ENCODE measurements at places on chromosomes 3 and 15.
A peak's percentile ranks its signal among the peaks of the same experiment; 100 is the strongest.

DNA sequence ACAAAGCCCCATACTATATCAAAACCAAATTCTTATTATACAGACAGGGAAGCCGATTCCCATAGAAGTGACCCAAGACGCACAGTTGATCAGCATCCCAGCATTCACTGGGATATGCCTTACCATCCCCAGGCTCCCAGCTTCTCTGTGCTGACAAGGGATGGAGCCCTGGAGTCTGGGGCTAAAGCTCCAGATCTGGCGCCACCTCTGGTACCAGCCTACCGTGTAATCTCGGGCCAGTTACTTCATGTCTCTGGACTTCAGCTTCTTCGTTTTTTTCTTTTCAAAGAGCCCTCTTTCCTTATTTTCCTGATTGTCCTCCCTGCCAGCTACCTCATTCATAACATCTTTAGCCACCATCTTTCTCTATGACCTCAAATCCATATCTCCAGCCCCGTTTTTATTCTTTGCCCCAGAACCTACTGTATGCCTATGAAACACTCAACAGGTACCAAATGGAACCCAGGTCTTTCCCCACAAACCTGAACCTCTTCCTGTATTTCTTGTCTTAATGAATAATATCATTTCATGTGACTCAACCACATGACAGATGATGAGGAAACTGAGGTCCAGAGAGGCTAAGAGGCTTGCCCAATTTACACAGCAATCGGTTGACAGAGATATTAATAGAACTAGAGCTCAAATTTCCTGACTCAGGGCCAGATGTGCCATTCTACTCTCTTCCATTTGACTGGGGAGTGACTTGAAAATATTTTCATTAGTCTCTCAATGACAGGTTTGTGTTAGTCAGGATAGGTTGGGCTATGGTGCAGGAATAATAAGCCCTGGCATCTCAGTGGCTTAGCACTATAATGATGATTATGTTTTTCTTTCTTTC, 85.4 kb upstream of the TLE3 start:
- no peak for DNase-seq

DNA sequence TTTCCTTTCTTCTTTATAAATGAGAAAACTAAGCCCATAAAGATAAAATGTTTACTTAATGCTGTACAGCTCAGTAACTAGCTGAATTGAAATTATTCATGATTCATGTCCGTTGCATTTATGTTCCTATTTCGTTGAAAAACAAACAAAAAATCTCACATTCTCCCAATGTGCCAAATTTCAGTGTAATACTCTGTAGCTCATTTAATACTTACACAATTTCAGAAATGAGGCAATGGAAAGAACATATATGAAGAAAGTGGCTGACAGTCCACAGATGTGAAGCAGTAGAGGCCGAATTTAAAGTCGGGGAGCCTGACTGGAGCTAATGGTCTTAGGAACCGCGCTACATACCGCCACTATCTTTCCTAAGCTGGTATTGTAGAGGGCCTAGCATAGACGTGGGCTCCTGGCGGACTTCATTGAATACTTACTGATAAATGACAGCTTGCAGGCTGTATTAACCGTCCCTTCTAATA, 651 bp downstream of the PLSCR2 start:
- DNase-seq: no peak

GRCh38 chr3:72320955-72321303, 527.3 kb downstream of the SHQ1 start:
- no peak for DNase-seq

DNA sequence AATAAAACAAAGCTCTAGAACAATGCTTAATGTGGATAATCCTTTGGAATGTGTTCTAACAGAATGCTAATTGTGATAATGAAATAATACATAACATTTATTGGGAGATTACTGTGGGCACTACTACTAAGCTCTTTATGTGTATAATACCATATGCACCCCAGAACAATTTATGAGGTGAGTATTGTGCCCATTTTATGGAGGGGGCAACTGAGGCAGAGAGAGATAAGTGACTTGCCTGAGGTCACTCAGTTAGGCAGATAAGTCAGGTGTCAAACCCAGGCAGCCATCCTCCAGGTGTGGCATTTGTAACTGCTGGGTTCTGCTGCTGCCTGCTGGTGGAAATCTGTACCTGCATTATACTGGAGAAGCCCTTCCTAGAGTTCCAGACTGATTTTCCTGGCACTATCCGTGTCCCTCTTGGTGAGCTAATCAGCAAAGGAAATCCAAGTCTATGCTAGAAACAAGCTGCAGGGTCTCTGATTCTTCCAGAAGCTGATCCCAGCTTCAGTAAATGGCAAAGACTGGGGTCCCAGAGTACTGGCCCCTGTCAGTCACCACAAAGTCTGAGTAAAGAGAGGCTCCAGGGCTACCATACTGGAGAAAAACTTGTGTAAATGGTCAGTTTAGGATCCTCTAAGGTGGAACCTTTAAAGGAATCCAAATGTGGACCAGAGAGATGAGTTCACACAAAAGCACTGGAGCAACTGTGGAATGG, 22.6 kb upstream of the RBP1 start:
- DNase-seq: peak; percentile 66

GRCh38 chr15:100932676-100933348, 13.7 kb downstream of the LRRK1 start:
- DNase-seq: no peak

DNA sequence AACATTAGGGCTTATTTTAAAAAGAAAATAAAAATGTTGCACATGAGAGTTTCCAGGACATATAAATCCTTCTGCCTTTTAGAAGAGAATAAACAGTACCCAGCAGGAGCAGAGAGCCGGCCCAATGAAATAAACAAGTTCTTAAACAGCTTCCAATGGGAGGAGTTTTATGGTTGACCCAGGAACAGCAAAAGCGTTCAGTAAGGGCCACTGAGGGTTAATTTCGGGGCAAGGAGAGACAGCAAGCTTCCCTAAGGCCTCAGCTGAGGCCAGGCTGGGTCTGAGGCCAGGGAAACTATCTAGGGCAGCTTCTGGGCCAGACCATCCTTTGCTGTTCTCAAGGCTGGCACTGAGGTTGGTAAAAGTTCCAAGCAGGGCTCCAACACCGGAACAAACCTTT, 3.4 kb downstream of the PDZRN3 start:
- DNase-seq: no peak

DNA sequence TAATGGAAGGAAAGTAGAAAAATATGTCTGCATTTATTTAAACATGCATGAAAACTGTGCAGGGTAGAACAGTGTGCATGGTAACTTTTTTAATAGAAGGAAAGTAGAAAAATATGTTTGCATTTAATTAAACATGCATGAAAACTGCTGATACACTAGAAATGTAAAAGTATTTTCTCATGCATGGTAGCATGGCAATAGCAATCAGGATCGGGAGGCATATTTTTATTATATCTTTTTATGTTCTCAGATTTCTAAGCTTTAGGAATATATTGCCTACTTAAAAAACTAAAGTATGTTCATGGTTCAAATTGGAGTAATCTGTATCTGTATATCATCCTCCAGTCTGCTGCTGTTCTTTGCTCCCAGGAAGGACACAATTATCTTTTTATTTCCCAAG, 1468.9 kb upstream of the GBE1 start:
- no peak for DNase-seq

DNA sequence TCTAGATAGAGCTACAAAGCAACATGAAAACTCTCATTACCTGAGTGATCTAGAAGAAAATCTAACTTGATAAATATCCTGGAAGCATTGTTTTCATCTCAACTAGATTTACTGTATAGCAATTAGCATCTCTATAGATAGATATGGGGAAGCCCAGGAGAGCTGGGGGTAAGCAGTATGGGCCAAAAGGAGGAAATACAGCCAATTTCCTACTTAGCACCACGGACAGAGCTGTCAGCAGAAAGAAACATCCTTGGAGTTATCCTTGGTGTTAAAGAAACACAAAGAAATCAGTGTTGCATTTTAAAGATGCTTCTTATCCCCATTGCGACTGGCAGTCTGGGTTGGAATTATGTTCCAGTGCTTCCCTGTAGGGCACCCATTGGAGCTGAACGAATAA, 126.2 kb downstream of the TIGIT start:
- DNase-seq: no peak

DNA sequence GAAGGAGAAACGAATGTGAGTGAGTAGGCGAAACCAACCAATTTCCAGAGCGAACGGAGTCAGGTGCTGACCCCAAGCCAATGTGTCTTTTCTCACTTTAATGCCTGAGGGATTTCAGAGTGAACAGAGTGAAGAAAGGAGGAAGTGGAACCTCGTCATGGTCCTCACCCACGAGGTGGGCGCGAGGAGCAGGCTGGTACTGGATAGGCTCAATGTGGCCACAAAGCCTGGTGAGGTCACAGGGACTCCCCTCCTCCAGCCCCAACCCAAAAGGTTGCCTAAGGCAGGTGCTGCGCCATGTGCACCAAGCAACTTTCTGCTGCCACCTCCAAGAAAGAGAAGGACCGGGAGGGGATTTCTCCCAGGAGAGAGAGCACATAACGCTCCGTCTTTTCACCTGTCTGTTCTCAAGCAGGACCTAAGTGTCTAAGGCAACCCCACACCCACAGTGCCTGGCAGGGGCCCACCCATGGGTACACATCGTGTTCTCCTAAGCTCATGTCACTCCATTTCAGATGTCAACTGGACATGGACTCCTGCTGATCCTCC, 3.8 kb downstream of the NRROS start:
- DNase-seq: no peak

GRCh38 chr3:15978801-15979200, 181.0 kb upstream of the ANKRD28 start:
- DNase-seq: no peak

DNA sequence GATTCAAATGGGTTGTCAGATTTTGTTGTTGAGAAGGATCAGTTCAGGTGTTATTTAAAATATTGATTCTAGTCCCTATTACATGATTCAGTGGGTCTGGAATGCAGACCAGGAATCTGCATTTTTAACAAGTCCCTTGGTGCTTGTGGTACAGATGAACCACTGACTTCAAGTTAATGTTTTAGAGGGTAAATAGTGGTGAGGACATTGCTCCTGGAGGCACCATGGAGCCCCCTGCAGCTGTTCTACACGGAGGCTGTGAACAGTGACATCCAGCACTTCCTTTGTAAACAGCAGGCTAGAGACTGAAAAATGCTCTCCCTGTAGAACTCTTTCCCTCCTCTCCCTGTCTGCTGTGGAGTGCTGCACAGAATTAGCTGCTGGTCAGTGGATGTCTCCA, 4.8 kb upstream of the FSIP1 start:
- DNase-seq: no peak

- DNase-seq: no peak
Observed at GRCh38 chr3:127652246-127652995, 20.3 kb upstream of the ABTB1 start.

Measured in NCI-H2107 (cell line).